Renal cortex interstitium (tissue), 15 donors: ENCODE measurements at places on chromosomes 7 and 10.

GRCh38 chr7:117061751-117062150, 108.5 kb downstream of the ST7 start:
- DNase-seq, result no peak

- no peak for DNase-seq
Measured at GRCh38 chr10:70266056-70266455, 17.7 kb downstream of the NPFFR1 start.

GRCh38 chr7:121186746-121187145, 142.1 kb upstream of the WNT16 start:
- DNase-seq, result no peak

- DNase-seq, result no peak
Measured at GRCh38 chr7:31979690-31980330, 90.4 kb downstream of the PDE1C start.

GRCh38 chr7:49789736-49790135, 16.3 kb downstream of the VWC2 start:
- no peak for DNase-seq

DNA sequence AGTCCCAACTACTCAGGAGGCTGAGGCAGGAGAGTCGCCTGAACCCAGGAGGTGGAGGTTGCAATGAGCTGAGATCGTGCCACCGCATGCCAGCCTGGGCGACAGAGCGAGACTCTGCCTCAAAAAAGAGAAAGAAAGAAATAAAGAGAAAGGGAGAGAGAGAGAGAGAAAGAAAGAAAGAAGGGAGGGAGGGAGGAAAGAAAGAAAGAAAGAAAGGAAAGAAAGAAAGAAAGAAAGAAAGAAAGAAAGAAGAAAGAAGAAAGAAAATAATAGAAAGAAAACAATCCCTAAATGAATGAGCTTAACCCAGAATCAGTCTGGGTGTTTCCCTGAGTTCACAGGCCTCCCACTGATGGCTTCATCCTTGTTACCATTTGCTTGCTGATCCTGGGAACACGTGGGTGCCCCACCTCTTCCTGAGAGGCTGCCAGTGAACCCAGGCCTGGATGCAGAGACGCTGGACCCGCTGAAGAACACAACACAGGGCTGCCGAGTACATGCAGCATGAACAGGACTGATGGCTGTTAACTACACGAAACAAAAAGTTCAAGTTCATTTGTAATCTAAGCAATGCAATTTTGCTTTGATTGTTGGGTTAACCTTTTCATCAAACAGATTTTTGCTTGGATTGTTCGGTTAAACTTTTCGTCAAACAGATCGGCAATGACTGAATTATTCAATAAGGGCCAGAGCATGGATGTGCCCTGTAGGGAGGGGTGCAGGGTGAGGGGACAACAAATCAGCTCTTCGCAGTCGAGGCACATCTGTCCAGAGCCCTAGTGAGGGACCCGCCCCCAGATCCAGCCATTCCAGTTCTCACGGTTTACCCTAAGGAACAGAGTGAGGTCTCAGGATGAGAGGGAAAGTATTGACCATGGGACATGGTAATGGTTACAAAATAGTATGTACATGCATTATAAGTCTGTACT, 11.5 kb downstream of the NPFFR1 start:
- DNase-seq, result no peak

- no peak for DNase-seq
Measured at GRCh38 chr7:105752671-105753275, 123.6 kb downstream of the ATXN7L1 start.

DNA sequence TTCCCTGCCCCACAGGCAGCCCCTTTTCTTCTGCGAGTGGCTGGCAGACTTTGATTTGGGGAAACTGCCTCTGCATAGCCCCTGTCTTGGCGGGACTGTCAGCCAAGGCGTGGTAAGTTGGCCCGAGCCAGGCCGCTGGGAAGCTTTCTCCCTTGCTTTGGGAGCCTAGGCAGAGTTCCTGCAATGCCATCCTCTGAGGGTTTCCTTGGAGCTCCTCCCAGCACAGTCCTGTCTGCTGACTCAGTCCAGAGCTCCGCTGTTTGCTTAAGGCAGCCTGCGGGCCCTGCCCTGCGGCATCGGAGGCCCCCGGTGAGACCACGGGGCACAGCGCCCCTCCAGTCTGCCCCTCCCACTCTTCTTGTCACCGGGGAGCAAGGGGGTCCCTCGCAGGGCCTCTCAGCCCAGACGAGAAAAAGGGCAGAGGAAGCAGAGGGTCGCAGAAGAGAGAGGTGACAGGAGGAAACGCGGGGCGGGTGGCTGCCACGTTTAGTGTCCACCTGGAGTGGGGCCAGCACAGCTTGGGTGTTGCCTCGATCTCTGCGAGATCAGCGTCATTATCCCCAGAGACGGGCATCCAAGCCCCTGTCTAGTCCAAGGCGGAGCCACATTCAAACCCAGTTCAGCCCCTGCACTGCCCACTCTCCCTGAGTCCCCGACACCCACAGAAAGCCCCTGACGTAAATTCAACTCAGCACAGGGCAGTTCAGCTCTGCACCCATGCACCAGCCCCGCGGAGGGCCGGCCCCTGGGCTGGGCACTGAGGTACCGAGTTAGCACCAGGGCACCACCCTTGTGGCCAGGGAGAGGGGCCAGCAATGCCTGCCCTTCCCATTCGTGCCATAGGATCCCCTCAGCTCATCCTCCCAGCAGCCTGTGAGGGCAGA, 59.0 kb upstream of the CHST15 start:
- no peak for DNase-seq

DNA sequence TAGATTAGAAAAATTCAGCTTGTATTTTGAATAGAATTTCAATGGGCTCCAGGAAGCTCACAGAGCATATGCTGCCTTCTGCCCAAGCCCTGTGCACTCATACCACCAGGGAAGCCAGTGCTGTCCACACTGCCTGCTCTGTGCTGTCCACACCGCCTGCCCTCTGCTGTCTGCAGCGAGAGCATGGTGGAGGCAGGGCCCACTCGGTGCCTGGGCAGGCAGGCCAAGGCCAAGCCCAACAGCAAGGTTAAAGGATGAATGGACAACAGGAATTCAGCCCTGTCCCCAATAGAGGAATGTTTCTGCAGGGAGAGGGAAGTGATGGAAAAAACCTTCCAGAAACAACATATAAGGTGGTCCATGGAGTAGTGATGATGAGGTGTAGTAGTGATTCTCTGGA, 146.8 kb downstream of the GFRA1 start:
- no peak for DNase-seq

GRCh38 chr10:1253523-1254353, 197.6 kb downstream of the WDR37 start:
- no peak for DNase-seq

- no peak for DNase-seq
Measured at GRCh38 chr7:76003351-76003750, 9.0 kb upstream of the TMEM120A start.
